ENCODE measurements at places on chromosomes 6 and 20.

DNA sequence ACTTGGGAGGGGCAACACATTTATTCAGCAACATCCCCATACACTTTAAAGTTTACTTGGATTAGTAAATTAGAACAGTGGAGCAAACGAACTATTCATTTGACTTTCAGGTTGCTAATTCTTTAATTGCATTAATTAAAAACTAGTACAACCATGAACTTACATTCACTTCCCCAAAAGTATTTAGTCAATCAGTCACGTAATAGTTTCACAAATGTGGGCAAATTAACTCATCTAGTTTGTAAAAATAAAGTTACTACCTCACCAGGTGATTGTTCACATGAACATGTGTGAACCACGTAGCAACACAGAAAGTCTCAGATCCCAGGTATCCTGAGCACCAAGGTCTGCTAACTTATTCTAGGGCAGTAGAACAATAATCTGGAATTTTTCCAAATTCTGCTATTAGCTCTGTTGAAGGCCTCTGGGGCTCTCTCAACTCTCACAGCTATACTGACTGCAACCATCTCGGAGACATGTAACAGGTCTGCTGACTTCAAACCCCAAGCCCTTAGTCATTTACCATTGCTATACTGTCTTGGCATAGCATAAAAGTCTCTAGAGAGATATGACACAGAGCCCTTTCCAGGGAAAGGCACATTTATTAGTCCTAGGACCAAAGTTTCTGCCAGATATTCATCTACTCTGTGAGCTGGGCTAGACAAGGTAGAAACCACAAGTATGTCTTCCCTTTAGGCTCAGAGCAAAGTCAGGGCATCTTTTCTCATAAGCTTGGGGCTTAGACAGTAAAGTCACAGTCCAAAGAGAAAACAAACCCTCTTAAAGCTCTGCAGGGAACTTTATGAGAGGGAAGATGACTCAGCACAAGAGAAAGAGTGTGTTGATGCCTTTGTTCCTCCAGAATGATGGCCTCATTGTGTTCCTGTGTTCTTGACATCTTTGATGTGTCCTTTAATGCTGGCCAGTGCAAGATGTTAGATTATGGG, 50.9 kb upstream of the CCDC28A start:
- no peak for DNase-seq

- no peak for DNase-seq
Measured at GRCh38 chr6:134261766-134262165, 56.1 kb downstream of the SGK1 start.

GRCh38 chr6:152273002-152273401, 364.2 kb downstream of the SYNE1 start:
- DNase-seq, result no peak

- DNase-seq, result no peak
Measured at GRCh38 chr6:12570461-12571030, 146.0 kb upstream of the PHACTR1 start.

DNA sequence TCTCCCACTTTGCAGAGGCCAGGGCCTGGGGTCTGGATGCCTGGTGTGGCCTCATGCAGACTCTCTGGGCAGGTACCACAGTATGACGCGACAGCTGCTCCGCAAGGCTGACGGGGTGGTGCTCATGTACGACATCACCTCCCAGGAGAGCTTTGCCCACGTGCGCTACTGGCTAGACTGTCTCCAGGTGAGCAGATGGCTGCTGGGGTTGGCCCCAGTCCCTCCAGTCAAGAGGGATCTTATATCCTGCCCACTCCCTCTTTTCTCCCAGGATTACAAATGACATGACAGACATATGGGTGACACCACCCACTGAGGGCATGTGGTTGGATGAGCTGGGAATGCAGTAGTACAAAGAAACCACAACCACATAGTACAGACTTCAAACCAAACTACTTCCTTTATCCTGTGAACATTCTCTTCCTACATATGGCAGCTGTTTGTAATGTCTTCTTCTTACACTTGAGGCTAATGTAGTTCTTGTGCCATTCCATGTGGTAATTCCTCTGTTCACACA, 29.9 kb downstream of the RAB44 start:
- no peak for DNase-seq
